ENCODE measurements at places on chromosomes 6 and 20. TPM values are rescaled to one million over a fixed set of nuclear protein-coding genes. Genes with fewer than 3 reads are reported as not detected.

GRCh38 chr6:131717836-131718542 lies 7.2 kb upstream of the CTAGE9 start:
- H3K36me3 ChIP-seq = no peaks in the 10 kb centered on the region
- H3K27me3 ChIP-seq = no peaks in the 10 kb centered on the region
- H3K27ac ChIP-seq = no peak overlapping the region
- DNase-seq = no peak
- no peak overlapping the region for H3K4me3 ChIP-seq
- H3K4me1 ChIP-seq = no peaks in the 10 kb centered on the region

The DEFB110 gene
- not detected for total RNA-seq

DNA sequence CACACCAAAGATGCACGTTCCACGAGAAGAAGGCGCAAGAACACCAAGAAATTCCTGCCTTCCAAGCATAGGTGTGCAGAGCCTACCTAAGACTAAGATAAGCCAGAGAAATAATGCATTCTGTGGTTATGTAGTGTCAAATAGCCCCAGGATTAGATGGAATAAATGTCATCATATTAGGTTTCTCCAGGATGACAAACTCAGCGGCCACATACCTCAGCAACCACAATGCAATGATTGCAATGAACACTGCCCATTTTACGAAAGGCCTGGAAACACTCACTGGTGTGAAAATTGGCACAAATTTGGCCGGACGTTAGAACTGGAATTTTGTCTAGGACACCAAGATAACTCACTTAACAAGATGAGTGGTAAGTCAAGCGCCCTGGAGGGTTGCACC lies 129.7 kb downstream of the SLC22A3 start:
- no peaks in the 10 kb centered on the region for H3K4me1 ChIP-seq
- H3K27me3 ChIP-seq = no peaks in the 10 kb centered on the region
- no peak for DNase-seq

DNA sequence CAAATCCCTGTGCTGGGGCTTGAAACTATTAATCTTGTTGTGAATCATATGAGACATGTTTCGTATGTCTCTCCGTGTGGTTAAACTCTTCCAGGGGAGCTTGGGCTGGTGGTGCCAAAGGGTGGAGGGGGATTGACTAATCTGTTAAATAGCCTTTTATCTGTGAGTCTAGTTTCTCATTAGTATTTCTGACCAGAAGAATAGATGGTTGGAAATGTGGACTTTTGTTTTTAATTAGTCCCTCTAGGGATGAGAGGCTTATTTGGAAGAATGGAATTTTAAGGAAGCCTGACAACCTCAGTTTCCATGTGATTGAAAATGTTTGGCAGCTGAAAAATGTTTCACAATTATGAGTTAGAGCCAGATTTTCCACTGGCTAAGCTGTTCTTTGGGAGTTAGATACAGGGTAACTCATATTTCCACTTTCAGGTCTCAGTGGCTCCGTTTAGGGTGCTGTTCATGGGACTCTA lies 117.3 kb downstream of the BCKDHB start:
- H3K4me3 ChIP-seq = no peak overlapping the region
- H3K27ac ChIP-seq = no peak overlapping the region
- H3K36me3 ChIP-seq = no peaks in the 10 kb centered on the region
- H3K4me1 ChIP-seq = no peaks in the 10 kb centered on the region
- no peaks in the 10 kb centered on the region for H3K27me3 ChIP-seq

The ADGRG6 gene
- 7.1 TPM for total RNA-seq

GRCh38 chr20:51050531-51051075 lies 27.7 kb upstream of the KCNG1 start:
- no peaks in the 10 kb centered on the region for H3K27me3 ChIP-seq
- no peaks in the 10 kb centered on the region for H3K4me1 ChIP-seq
- H3K27ac ChIP-seq = no peak overlapping the region
- H3K4me3 ChIP-seq = no peak overlapping the region
- DNase-seq = no peak

DNA sequence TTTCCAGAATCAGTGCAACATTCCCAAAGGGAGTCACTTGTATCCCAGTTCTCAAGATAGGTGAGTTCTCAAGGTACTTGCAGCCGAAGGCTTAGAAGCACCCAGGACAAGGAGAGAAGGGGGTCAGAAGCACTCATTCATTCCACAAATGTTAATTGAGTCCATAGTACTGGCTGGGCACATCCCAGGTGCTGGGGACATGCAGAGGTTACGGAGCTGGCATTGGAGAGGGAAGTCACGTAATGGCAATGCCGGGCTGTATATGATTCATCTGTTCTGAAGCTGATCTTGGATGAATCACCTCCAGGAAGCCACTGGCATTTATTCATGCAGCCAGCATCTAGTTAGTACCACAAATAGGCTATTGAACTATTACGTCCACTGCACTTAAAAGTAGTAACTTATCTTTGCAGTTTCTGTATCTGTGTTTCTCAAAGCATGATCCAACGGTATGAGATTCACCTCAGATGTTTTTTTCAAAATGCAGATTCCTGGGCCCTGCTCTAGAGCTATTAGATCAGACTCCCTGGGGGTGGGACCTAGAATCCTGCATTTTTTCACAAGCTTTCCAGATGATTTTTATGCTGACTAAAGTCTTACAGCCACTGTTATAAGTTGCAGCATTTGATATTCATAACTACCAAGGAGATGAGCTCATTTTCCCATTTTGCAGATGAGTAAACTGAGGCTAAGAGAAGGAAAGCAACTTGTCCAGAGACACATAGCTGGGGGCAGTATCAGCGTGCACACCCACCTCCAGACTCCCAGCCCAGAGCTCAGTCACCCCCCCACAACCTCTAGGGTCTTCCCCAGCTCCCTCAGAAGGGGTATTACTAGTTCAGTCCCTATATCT lies 44.1 kb upstream of the ID1 start:
- DNase-seq = no peak
- no peaks in the 10 kb centered on the region for H3K36me3 ChIP-seq
- H3K4me3 ChIP-seq = no peak overlapping the region
- no peaks in the 10 kb centered on the region for H3K4me1 ChIP-seq

- no peak for DNase-seq
- H3K4me3 ChIP-seq = no peak overlapping the region
- no peak overlapping the region for H3K27ac ChIP-seq
- no peaks in the 10 kb centered on the region for H3K36me3 ChIP-seq
- H3K4me1 ChIP-seq = no peaks in the 10 kb centered on the region
- no peaks in the 10 kb centered on the region for H3K27me3 ChIP-seq
Measured at GRCh38 chr6:158500016-158500735, 59.7 kb upstream of the TMEM181 start.

DNA sequence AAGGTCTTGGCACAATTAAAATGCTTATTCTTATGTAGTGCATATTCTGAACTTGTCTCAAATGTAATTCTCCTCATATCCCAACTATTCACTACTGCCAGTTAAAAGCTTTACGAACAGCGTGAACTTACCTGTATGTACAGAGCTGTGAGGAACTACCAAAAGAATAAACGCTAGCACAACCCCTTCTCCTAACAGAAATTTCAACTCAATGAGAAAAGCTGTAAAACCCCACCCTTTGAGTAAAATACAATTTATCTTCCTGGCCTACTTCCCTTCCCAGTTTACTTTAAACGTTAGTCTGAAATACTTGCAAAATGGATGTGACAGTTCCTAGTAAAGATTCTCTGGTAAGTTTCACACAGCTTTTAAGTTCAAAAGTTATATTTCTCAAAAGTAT lies 165.5 kb upstream of the SHLD1 start:
- H3K4me3 ChIP-seq = no peak overlapping the region
- H3K4me1 ChIP-seq = no peaks in the 10 kb centered on the region
- no peak for DNase-seq
- no peaks in the 10 kb centered on the region for H3K27me3 ChIP-seq
- no peak overlapping the region for H3K27ac ChIP-seq

DNA sequence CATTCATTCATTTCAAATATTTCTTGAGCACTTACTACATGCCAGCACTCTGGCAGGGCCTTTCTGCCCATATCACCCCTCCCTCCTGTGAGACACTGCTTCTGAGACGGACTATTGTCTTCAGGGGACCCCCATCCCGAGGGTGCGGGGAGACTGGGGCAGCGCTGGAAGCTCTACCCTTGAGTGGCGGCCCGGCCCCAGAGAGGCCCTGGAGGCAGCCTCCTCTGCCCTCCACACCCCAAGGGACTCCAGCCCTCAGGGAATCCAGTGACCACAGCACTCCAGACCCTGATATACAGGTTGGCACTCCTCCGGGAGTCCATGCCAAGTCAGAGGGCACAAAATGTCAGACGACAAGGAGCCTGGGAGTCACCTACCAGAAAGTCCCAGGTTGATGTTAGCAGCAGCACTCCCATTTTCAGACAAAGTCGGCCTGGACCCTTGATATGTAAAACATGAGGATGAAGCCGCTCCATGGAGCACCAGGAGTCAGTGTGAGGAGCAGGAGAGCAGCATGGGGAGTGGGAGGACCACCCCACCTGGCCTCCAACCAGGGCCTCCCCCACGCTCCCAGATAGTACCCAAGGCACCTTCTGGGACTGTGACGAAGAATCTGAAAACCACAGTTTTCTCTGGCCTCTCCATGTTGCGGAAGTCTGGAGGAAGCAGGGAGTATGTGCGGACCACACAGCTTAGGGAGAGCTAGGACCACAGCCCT lies 20.7 kb downstream of the TFEB start:
- no peaks in the 10 kb centered on the region for H3K4me1 ChIP-seq
- H3K4me3 ChIP-seq = no peak overlapping the region
- H3K27ac ChIP-seq = no peak overlapping the region
- H3K36me3 ChIP-seq = no peaks in the 10 kb centered on the region
- DNase-seq = no peak

The ECT2L gene
- 0.52 TPM for total RNA-seq

The HLA-C gene
- 263 TPM for total RNA-seq

DNA sequence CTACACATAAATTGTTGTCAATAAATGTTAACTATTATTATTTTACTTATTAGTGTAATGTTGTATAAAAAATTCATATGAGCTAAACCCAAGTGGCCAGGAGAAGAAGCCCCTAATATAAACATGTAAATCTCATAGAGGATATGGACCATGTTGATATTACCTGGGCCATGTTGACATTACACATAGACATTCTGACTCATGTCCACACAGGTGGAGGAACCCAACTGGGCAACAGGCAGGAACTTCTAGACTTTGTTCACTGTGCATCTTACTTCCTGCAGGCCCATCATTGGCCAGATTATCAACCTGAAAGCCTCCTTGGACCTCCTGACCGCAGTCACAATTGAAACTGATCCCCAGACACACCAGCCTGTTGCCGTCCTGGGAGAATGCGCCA lies 7.2 kb downstream of the BPIFA2 start:
- no peak overlapping the region for H3K27ac ChIP-seq
- H3K4me1 ChIP-seq = no peaks in the 10 kb centered on the region
- no peak overlapping the region for H3K4me3 ChIP-seq
- DNase-seq = no peak
- no peaks in the 10 kb centered on the region for H3K36me3 ChIP-seq

DNA sequence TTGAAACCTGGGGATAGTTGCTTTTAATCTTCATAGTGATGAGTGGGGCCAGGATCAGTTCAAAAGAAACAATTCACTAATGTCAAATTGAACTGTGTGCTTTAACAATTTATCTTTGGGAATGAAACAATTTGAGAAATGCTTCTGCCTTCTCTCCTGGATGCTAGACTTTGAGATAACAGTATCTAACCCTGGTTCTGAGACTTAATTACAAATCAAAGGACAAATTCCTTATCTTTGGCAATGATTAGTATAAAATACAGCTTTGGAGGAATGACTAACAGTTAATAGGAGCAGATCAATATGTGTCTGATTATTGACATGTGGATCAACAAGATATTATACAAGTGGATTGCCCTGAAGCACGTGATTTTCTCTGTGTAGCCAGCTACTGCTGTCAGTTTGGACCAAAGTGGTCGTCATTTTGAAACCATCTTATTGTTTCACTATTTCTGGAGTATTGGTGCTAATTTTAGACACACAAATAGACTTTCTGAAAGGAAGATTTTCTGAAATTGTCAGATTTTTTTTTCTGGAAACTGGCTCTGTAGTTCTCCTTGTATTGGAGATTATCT lies 6.2 kb upstream of the FLRT3 start:
- no peak overlapping the region for H3K27ac ChIP-seq
- H3K27me3 ChIP-seq = no peaks in the 10 kb centered on the region
- DNase-seq = no peak
- no peak overlapping the region for H3K4me3 ChIP-seq

DNA sequence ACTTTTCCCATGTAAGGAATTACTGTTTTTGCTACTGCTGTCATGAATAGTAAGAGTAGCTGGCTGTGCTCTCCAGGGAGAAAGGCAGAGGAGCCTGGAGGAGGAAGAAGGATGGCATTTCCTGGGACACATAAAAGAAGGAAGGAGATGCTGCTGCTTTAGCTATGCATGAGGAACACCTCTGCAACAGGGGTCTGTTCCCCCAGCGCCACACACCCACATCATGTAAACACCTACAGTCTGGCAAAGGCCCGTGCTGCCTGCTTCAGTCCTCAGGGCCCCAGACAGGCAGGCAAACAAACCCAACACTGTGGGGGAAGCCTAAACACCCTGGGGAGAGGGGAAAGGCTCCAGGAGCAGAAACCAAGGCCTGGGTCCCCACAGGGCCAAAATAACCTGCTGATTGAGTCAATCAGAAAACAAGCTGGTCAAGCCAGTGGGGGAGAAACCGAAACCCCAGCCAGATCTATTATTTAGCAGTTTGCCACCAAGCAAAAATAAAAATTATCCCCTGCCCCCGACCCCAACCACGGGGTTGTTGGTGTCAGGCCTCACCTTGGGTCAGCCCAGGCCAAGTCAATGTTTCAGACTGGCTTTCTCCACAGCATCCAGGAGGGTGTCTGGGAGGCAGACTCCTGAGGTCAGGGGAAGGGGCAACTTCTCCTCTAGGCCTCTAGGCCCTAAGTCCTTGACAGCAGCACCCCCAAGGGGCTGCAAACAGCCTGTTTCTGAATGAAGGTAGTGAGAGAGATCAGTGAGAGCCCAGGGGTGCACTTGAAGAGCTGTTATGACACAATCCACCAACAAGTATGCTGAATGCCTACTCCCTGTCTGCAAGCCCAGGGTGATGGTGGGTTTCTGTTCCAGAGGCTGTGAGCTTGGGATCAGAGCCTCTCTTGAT lies 34.6 kb upstream of the SCUBE3 start:
- no peak overlapping the region for H3K27ac ChIP-seq
- H3K4me3 ChIP-seq = no peak overlapping the region

- H3K27me3 ChIP-seq = no peaks in the 10 kb centered on the region
- H3K27ac ChIP-seq = no peak overlapping the region
- no peak overlapping the region for H3K4me3 ChIP-seq
- no peaks in the 10 kb centered on the region for H3K36me3 ChIP-seq
Measured at GRCh38 chr20:13296070-13296469, 75.0 kb downstream of the ISM1 start.

The EPPIN gene
- total RNA-seq = not detected

All from uterus (tissue), 4 donors.